ENCODE measurements at places on chromosomes 4 and X.

- no peaks in the 10 kb centered on the region for H3K36me3 ChIP-seq
- no peaks in the 10 kb centered on the region for H3K27me3 ChIP-seq
- no peak for DNase-seq
- H3K4me3 ChIP-seq: no peak overlapping the region
These were observed 2506.0 kb downstream of the PCDH7 start for GRCh38 chr4:33226133-33226532.

GRCh38 chrX:17987783-17988182 is 126.7 kb upstream of the RAI2 start:
- H3K27me3 ChIP-seq: peaks cover 5% of the 10 kb centered on the region
- H3K36me3 ChIP-seq: no peaks in the 10 kb centered on the region
- no peak overlapping the region for H3K4me3 ChIP-seq
- DNase-seq: no peak

DNA sequence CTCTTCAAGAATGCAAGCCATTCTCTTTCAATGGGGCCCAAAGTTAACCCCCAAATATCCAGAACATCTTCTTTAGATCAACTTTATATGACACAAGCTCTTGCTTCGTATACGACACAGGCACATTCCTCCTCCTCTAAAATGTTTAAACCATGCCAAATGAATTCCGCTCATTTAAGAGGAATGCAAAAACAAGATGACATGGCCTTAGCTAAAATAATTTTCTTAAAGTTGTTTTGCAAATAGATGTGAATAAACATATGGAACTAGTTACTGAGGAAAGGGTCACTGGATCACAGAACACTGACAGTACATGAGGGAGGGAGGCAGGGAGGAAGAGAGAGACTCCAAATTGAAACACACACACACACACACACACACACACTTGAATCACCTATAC is 97.4 kb downstream of the RASL11B start:
- DNase-seq: no peak
- H3K4me3 ChIP-seq: no peak overlapping the region
- H3K36me3 ChIP-seq: no peaks in the 10 kb centered on the region
- H3K27me3 ChIP-seq: no peaks in the 10 kb centered on the region
- H3K27ac ChIP-seq: no peak overlapping the region

GRCh38 chr4:112516471-112517066 is 589 bp upstream of the NEUROG2 start:
- no peaks in the 10 kb centered on the region for H3K36me3 ChIP-seq
- peaks cover 29% of the 10 kb centered on the region for H3K4me1 ChIP-seq
- no peak overlapping the region for H3K4me3 ChIP-seq

- H3K27me3 ChIP-seq: no peaks in the 10 kb centered on the region
- no peak for DNase-seq
- H3K4me1 ChIP-seq: no peaks in the 10 kb centered on the region
- no peak overlapping the region for H3K27ac ChIP-seq
These were observed 40.5 kb upstream of the DCAF8L2 start for GRCh38 chrX:27549688-27550087.

GRCh38 chr4:25727711-25728493 is 72.3 kb downstream of the SLC34A2 start:
- H3K4me3 ChIP-seq: no peak overlapping the region
- H3K27ac ChIP-seq: no peak overlapping the region
- no peak for DNase-seq
- no peaks in the 10 kb centered on the region for H3K4me1 ChIP-seq
- H3K36me3 ChIP-seq: no peaks in the 10 kb centered on the region
